Muscle of back (tissue), 13 donors: ENCODE measurements at places on chromosomes 11 and 22.

DNA sequence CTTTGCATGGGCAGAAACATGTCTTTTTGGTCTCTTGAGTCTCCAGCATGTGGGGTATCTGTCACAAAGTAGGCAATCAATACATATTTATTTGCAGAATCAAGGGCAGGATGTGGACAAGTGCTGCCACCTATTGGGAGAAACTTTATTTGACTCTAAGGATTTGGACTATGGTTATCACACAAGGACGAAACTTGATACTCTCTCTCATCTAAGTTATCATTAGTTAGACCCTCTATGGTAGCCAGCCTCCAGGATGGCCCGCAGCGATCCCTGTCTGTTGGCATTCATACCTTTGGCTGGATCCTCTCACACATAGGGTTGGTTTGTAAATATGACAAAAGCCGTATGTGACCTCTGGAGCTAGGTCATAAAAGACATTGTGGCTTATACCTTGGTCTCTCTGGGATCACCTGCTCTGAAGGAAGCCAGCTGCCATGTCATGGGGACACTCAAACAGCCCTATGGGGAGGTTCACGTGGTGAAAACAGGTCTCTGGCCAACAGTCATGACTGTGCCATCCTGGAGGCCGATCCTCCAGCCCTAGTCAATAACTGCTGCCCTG lies 1.1 kb upstream of the FBXO7 start:
- DNase-seq = peak; percentile 78

GRCh38 chr11:16759857-16760508 lies 21.5 kb downstream of the C11orf58 start:
- no peak for DNase-seq

DNA sequence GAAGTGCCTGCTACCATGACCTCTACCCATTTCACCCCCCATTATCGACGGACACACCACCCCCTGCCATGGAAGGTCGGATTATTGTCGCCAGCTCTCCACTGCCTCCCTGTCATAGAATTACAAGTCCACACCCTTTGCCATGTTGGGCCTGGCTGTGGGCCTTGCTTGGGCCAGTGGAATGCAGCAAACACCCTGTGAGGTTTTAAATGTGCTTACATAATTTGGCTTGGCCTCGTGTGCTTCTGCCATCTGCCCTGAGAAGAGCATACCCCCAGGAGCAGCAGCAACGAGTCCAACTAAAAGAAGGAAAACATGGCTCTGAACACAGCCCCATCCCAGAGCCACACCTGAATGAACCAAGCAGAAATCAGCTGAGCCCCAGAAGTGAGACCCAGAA lies 94.1 kb upstream of the PRDM11 start:
- DNase-seq = no peak

DNA sequence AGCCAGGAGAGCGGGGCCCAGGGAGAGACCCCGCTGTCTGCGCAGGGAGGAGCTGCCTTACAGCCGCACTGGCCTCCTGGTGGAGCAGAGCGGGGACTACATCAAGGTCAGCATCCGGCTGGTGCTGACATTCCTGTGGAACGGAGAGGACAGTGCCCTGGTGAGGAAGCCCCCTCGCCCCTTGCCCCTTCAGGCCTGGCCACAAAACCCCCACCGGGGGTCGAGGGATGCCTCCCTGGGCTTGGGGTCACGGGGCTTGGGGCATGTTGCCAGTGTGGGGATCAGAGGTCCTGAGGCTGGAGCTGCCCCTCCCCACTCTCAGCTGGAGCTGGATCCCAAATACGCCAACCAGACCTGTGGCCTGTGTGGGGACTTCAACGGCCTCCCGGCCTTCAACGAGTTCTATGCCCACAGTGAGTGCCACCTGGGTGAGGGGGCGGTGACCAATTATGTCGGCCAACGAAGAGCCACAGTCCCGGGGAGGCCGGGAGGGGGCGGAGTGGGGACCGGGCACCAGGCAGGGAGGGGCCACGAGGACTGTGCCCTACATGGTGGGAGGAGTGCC lies 4.2 kb downstream of the MUC5B start:
- no peak for DNase-seq

GRCh38 chr11:35272391-35272902 lies 133.5 kb downstream of the CD44 start:
- DNase-seq = no peak

DNA sequence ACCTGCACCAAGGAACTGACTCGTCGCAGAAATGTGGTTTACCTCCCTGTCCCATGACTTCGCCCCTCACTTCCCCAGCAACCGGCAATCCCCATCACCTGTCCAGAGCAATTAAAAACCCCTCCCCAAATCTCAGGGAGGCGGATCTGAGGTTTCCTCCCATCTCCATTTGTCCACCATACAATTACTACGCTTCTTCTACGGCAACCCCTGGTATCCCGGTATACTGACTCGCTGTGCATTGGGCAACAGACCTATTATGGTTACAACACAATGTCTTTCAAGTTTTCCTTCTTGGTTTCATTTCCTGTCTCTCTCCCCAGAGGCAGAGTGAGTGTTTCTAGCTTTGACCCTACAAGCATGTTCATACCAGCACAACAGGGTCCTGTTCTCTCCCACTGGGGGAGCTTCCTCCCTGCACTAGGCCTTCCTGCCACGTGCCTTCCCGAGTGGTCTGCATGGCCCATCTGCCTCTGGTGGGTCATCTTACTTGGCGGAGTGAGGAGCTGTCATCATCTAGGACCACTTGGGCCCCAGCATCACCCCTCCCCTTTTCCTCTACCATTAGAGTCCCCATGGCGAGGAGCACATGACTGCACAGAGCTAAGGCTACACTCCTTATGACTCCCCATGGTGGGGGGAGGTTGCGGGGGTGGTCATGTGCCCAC lies 30.3 kb upstream of the NAP1L4 start:
- peak; percentile 41 for DNase-seq

DNA sequence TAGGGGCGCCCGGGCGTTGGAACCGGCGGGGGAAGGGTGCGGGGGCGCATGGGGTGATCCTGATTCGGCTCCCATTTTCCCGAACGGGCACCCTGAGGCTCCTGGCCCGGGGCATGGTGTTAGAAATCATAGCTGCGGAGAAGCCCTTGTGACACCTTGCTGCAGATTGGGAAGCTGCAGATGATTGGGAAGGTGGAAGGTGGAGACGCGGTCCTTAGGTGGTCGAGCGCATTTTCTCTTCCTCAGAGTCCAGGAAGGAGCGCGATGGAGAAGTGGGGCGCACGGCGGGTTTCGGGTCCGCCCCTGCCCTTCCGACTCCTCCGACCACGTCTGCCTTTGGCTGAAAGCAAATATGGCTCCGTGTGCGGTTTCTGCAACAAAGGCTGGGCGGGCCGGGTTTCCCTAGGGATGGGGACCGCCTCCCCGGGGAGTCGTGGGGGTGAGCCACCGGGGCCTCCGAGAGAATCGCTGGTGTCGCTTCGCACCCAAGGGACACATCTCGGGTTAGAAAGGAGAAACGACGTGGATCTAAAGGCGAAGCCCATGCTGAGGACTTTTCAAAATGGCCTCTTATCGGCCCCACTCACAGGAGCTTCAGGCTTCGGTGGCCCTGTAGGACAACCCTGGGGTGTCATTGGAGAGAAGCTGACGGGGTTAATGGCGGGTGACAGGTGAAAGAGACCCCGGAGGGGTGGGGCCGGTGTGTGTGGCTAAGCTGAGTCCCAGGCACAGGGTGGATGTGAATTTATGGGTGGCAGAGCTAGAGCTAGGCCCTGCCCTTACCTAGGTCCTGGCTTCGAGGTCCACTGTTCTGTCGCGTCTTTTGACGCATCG lies 707 bp upstream of the FTH1 start:
- no peak for DNase-seq

GRCh38 chr11:68090706-68091105 lies 30.5 kb downstream of the CHKA start:
- no peak for DNase-seq

- DNase-seq = no peak
Measured at GRCh38 chr11:101759771-101760450, 154.9 kb upstream of the CEP126 start.
